Fibroblast of villous mesenchyme (primary cell): ENCODE measurements at places on chromosomes 6 and 20. TPM values are rescaled to one million over a fixed set of nuclear protein-coding genes. Genes with fewer than 3 reads are reported as not detected.

Gene ZC3H12D
- under 0.01 TPM in 2 replicates for total RNA-seq

Gene PLG
- total RNA-seq, result not detected in 2 replicates

Gene RIPOR3
- total RNA-seq, result 28.1 and 29.3 TPM in 2 replicates

Gene SLC22A1
- 0.32 and 0.86 TPM in 2 replicates for total RNA-seq

Gene FUCA2
- 54.1 and 58.7 TPM in 2 replicates for total RNA-seq

Gene HLA-DPA1
- 0.43 and 0.97 TPM in 2 replicates for total RNA-seq

- no peak for DNase-seq
Observed at GRCh38 chr6:20691185-20691584, 156.9 kb downstream of the CDKAL1 start.

DNA sequence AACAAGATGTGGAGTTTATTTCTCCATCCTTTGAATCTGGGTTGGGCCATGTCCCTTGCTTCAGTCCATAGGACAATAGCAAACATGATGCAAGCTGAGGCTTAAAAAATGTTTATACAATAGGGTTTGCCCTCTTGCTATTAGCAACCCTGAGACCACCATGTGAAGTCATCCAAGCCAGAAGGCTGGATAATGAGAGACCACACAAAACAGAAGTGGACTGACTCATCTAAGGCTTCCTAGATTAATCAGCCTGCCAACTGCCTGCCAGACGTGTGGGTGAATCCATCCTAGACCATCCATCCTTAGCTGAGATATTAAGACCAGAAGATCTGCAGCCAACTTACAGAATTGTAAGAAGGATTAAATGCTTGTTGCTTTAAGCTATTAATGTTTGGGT lies 38.1 kb upstream of the ISM1 start:
- no peak for DNase-seq

DNA sequence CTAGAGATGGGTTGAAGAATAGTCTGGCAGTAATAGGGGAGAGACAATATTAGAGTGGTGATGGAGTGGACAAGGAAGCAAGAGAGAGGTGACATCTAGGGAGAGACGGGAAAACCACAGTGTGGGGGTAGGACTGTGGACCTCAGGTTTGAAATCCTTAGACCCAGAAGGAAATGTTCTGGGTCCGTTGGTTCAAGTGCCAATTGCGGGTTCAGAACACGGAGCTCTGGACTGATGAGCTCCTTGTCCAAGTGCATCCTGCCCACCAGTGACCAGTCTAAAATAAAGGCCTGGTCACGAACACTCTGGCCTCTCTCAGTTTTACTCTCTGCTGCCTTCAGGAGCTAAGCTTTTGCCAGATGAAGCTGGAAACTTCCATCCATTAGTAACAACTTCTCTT lies 174.0 kb downstream of the LINC00237 start:
- no peak for DNase-seq

- DNase-seq, result no peak
Observed at GRCh38 chr20:17158701-17159100, 68.1 kb upstream of the PCSK2 start.

- DNase-seq, result no peak
Observed at GRCh38 chr20:44053046-44053445, 133.9 kb downstream of the JPH2 start.

- DNase-seq, result no peak
Observed at GRCh38 chr6:92459606-92460005, 959.8 kb downstream of the EPHA7 start.

GRCh38 chr20:23654000-23654399 lies 16.2 kb upstream of the CST3 start:
- DNase-seq, result no peak

- DNase-seq, result no peak
Observed at GRCh38 chr20:51195990-51196389, 173.1 kb upstream of the KCNG1 start.

- DNase-seq, result no peak
Observed at GRCh38 chr20:24610341-24611115, 141.1 kb downstream of the SYNDIG1 start.

DNA sequence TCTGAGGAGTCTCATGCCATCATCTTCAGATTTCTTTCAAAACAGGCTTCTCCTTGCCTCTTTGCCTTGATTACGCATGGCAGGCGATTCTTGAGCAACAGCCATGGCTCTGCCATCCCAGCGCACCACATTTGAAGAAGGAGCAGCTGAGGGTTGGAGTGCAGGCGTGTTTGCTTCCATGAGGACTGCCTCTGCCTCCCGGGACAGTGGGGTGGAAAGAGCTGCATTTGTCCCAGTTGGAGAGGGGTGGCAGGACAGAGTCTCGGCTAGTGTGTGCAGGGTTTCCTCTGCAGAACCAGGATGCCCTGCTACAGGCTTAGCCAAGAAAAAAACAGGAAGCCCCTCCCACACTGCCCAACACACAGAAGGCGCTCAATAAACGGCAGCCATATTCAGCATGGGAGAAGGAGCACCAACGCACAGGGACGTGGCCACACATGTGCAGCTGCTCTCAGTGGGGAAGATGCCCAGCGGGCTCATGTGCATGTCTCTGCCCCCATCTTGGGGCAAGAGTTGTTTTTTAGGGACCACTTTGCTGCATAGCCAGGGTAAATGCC lies 36.6 kb downstream of the IRF4 start:
- DNase-seq, result no peak

- DNase-seq, result no peak
Observed at GRCh38 chr20:64001607-64002011, 20.7 kb downstream of the PRPF6 start.

DNA sequence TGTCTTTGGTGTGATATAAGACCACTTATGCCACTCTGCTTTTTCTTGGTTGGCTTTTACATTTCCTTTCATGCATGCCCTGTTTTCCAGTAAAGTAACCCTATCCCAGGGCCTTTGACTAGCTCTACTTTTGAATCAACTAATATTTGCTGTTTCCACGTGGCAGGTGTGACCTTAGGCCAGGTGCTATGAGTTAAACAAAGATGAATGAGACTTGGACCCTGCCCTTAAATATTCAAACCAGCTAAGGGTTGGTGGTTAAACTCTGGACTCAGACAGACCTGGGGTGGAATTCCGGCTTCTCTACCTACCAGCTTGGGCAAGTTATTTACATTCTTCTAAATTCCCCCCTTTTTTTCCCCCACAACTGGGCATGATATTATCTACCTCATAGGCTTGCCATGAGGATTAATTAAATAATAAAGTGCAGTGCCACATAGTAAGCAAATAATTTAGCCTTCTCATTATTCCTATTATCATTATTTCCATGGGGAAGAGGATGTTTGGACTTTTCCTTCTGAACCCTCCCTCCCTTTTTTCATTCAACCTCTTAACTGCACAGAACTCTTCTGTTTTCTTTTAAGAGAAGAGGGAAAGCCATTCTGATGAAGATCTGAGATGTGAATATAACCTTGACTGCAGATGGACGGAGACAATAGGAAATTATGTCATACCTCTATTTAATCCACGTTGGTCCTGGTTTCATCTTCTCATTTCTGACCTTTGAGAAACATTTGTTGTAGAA lies 143.6 kb upstream of the TNFAIP3 start:
- DNase-seq, result no peak

DNA sequence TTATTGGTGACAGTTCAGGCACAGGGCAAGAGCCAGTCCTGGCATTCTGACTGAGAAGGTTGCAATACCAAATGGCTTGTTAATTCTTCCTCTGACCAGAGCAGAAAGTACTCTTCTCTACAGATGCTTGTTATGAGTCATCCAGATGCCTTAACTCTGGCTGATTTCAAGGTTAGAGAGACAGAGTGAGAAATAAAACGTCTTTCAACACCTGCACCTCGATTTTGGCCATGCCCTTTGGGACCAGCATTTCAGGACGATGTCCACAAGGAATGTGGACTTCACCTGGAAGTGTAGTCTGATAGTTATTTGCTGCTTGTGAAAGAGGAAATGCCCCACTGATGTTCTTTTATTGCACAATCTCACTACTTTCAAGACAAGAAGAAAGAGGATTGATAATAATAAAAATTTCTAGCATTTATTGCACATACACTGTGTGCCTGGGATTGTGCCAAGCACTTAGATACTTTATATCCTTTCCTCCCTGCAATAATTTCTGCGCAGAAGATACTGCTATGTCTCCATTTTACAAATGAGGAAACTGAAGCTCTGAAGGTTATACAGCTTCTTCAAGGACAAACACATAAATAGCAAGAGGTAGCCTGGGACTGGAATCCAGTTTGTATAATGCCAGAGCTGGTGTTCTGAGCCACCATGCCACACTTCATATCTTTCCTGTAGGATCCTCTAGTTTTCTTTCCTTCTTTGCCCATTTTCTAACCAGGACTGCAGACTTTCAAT lies 33.5 kb upstream of the MCM3 start:
- DNase-seq, result peak; percentile 62

DNA sequence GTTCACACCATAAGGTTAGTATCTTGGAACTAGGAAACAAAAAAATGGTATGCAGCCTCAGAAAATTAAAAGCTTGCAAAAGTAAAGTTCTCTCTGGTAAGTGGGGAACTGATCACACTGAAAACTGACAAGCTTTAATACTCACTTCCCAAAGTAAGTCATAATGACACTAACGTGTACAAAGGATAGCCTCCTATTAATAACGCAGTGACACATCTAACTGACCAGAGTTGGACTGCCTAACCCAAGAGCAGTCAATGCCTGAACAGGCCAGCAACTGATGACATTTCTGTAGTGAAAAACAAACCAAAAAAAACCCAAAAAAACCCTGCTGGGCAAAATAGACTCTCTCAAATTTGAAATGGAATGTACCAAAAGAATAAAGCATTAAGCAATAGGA lies 30.7 kb downstream of the CHD6 start:
- no peak for DNase-seq

DNA sequence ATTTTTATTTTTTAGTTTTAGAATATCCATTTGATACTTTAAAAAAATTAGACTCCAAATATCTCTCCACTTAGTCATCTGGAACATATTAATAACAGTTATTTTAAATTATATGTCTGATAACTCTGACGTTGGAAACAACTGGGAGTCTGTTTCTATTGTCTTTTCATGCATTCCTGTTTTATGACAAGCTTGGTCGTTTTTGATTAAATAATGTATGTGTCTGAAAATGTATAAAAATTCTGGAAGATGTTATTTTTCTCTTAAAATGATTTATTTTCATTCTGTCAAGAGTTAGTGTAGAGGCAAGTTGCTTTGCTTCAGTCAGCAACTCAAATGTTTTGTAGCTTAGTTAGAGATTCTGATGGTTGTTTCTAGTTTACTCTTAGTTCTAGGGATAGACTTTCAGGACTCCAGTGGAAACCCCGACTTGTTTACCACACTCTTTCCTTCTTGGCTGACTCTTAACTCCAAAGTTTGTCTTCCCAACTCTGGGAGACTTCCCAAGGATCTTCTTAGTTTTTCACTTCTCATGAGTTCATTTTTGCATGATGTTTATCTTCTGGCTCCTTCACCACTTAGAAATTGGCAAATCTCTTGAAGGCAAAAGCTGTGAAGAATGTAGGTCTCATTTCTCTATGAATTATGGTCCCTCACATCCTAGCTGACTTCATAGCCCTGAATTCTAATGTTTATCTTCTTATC lies 190.9 kb downstream of the LAMA2 start:
- peak; percentile 31 for DNase-seq

DNA sequence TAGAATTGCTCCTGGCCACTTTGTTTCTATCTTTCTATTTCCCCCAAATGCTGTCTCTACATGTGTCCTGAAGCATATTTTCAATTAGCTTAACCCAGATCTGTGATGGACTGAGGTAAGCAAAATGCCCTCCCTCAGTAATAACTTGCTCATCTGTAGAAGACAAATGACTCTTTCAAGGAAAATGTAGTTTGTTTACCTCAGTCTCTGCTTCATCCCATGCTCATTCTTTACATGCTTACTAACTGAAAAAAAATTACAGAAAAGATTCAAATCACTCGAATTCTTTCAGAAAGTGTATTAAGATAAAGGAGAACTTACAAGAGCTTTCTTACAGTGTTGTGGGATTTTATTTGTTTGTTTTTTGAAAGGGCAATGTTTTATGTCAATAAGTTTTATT lies 531.1 kb downstream of the LMBRD1 start:
- no peak for DNase-seq

DNA sequence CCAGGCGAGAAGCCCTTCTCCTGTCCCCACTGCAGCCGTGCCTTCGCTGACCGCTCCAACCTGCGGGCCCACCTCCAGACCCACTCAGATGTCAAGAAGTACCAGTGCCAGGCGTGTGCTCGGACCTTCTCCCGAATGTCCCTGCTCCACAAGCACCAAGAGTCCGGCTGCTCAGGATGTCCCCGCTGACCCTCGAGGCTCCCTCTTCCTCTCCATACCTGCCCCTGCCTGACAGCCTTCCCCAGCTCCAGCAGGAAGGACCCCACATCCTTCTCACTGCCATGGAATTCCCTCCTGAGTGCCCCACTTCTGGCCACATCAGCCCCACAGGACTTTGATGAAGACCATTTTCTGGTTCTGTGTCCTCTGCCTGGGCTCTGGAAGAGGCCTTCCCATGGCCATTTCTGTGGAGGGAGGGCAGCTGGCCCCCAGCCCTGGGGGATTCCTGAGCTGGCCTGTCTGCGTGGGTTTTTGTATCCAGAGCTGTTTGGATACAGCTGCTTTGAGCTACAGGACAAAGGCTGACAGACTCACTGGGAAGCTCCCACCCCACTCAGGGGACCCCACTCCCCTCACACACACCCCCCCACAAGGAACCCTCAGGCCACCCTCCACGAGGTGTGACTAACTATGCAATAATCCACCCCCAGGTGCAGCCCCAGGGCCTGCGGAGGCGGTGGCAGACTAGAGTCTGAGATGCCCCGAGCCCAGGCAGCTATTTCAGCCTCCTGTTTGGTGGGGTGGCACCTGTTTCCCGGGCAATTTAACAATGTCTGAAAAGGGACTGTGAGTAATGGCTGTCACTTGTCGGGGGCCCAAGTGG lies 5.3 kb downstream of the SNAI1 start:
- DNase-seq, result no peak

DNA sequence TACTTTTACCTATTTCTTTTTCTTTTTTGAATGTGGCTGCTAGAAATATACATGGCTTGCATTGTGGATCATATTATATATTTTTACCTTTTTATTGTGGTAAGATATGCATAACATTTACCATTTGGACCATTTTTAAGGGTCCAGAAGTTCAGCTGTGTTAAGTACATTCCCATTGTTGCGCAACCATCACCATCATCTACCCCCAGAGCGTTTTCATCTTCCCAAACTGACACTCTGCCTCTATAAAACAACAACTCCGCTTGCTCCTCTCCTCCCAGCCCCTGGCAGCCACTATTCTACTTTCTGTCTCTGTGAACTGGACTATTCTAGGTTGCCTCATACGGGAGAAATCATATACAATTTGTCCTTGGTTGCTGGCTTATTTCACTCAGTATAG lies 28.2 kb upstream of the CCN5 start:
- no peak for DNase-seq

DNA sequence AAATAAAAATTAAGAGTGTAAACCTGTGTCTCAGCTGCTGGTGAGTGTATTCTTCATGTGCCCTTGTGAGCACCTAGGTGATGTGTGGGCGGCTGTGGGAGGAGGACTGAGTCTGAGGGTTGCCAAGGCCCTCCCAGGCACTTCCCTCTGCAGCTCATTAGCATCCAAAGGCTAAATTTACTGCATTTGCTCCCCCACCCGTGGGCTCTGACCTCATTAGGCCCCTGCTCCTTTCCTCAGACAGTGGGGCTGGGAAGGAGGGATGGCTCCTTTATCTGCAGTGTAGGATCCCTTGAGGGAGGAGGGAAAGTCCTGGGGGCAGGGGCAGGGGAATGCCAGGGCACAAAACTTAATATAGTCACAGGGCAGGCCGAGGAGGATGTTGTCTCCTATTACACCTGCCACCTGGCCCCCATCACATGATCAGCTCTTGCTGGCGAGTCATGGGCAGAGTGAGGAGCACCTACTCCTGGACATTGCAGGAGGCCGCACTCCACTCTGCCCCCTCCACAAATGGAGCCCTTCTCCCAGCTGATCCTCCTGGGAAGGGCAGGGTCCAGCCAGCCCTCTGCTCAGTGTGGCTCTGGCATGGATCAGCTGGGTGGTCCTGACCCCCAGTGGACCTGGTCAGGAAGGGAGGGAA lies 133.2 kb downstream of the MRPL14 start:
- no peak for DNase-seq
